ENCODE measurements at places on chromosomes 13 and 19. TPM values are rescaled to one million over a fixed set of nuclear protein-coding genes. Genes with fewer than 3 reads are reported as not detected.

DNA sequence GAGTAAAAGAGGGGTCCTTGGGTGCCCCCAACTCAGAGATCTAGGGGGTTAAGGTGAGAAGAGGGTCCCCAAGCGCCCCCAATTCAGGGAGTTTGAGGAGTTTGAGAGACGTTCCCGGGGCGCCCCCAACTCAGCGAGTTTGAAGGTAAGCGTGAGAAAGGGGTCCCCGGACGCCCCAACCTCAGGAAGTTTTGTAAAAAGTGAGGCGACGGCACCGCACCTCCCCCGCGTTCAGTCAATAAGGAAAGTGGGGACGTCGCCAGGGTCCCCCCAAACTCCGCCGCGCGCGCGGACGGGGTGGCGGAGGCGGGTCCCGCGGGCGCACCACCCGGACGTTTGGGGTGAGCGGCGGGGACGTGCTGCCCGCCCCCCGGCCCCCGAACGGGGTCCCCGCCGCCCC, 353 bp downstream of the RFX2 start:
- peaks cover 13% of the 10 kb centered on the region for H3K4me1 ChIP-seq
- no peak for DNase-seq
- H3K27me3 ChIP-seq = no peaks in the 10 kb centered on the region
- H3K4me3 ChIP-seq = peak overlapping the region; percentile 68
- no peak overlapping the region for H3K27ac ChIP-seq
- H3K36me3 ChIP-seq = no peaks in the 10 kb centered on the region

GRCh38 chr13:82654861-82655855, 1227.1 kb downstream of the SLITRK1 start:
- no peak for DNase-seq
- no peaks in the 10 kb centered on the region for H3K27me3 ChIP-seq
- H3K4me3 ChIP-seq = no peak overlapping the region
- H3K4me1 ChIP-seq = no peaks in the 10 kb centered on the region
- no peak overlapping the region for H3K27ac ChIP-seq
- H3K36me3 ChIP-seq = no peaks in the 10 kb centered on the region

Gene ZNF615
- 8.8 TPM for total RNA-seq

DNA sequence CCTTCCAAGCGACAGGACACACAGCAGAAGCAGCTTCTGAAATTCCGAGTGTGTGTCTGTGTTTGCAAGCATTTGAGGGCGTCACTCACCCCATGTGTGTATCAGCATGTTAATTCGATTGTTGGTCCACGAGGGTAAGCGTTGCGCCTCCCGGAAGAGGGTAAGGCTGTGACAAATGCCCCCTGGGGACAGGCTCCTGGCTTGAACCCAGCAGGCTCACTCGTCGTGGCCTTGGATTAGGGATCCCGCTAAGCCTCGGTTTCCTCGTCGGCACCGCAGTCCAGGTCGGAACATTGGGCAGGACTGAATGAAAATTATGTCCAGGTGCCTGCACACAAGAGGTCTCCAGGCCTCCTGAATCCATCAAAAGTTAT, 606 bp upstream of the STXBP2 start:
- no peaks in the 10 kb centered on the region for H3K36me3 ChIP-seq
- peak overlapping the region; percentile 53 for H3K4me3 ChIP-seq
- H3K27me3 ChIP-seq = no peaks in the 10 kb centered on the region
- H3K4me1 ChIP-seq = no peaks in the 10 kb centered on the region
- H3K27ac ChIP-seq = no peak overlapping the region

DNA sequence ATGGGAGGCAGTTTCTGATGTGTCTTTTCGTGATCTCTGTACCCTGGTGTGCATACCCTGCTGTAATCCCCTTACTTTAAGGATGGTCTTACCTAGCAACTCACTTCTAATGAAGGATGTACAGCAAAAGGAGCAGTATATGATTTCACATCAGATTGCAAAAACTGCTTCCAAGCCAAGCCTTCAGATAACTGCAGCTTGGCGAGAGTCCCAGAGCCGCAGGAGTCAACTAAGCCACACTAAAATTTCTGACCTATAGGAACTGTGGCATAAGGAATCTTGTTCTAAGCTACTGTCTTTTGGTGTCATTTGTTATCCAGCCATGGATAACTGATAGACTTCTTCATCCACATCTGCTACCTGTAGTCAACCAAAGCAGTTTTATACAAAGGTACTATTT, 496.7 kb downstream of the GPC6 start:
- no peak for DNase-seq
- no peaks in the 10 kb centered on the region for H3K27me3 ChIP-seq
- H3K27ac ChIP-seq = no peak overlapping the region
- H3K4me1 ChIP-seq = no peaks in the 10 kb centered on the region
- H3K36me3 ChIP-seq = no peaks in the 10 kb centered on the region
- H3K4me3 ChIP-seq = no peak overlapping the region

Gene TNFSF13B
- not detected for total RNA-seq

DNA sequence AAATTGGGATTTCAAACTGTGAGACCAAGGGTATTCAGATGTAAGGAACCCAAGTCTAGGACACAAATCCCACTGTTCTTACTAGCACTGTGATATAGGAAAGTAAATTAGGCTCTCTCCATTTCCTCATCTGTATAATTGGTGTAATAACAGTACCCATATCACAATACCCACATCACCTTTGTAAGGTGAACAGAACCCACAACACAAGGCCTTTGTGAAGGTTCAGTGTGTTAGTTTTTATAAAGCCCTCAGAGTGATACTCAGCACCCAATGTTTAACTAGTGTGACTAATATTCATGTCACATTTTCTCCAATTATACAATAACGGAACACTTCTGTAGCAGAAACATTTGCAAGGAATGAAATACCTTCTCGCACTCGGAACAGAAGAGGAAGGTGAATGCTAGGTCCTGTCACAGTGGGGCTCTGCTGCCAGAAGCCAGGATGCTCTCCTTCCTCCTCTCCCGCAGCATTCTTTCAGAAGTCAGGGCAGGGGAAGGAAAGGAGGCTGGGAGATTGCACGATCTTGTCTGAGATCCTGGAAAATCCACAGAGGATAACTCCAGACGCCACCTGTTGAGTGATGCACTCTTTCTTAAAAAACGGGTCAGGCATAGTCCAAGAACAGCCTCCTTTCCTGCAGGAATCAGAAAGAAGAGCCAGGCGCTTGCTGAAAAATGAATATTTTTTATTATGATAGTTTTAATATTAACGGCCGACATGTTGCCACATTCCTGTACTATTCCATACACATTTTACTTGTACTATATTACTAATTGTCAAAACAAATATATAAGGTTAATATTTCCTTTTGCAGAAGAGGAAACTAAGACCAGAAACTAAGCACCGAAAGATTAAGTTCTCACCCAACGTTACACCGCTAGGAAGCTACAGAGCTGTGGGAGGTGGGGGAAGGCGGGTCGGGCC, 762 bp downstream of the ZNF45 start:
- H3K4me3 ChIP-seq = peak overlapping the region; percentile 67
- H3K4me1 ChIP-seq = peaks cover 8% of the 10 kb centered on the region
- peak overlapping the region; percentile 48 for H3K27ac ChIP-seq
- no peaks in the 10 kb centered on the region for H3K27me3 ChIP-seq

DNA sequence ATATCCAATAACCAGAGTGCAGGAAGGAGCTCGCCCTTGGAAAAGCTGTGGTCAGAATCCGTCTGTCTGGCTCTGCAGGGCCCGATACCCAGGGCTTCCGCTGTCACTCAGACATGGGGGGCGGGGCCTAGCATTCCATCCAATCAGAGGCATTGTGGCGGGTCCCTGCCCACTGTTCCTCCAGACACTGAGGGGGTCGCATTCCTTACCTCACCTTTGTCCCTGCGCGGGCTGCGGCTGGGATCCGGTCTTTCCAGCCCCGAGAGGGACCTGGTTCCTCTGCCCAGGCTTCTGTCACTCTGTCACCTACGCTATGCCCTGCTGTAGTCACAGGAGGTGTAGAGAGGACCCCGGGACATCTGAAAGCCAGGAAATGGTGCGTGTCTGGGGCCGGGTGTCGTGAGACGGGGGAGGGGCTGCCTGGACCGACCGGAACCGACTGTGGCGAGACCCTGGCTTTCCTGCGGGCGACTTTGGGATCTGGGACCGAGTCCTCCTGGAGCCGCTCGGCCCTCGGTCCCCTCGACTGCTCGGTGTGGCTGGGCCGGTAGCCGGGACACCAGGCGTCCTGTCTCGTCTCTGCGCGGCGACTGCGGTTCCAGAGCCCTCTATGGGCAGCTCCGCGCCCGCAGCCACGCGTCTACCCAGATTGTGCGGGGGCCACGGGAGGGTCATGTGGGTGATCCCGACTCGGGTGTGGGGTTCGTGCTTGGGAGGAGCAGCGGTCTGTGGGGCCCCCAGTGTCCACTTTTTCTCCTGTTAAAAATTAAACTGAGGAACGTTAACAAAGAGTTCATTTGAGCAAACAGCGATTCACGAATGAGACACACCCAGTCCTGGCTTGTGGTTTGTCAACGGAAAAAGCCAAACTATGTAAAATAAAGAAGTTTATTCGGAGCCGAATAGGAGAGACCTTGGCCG, at the start of gene ZNF69:
Gene ZNF69, plus strand, starts transcription at position 172 of the 921 bp plus-strand sequence. Its CDS starts 142 bp downstream, at position 314.
- H3K27ac ChIP-seq = peak within 1 kb of the TSS; percentile 44
- peak; percentile 97 for DNase-seq
- H3K4me3 ChIP-seq = peak within 1 kb of the TSS; percentile 82

- H3K27me3 ChIP-seq = no peaks in the 10 kb centered on the region
- DNase-seq = no peak
- H3K4me3 ChIP-seq = peak overlapping the region; percentile 49
- H3K27ac ChIP-seq = no peak overlapping the region
- H3K4me1 ChIP-seq = peaks cover 8% of the 10 kb centered on the region
These were observed 2.4 kb downstream of the CCDC194 start for GRCh38 chr19:17391371-17392151.

DNA sequence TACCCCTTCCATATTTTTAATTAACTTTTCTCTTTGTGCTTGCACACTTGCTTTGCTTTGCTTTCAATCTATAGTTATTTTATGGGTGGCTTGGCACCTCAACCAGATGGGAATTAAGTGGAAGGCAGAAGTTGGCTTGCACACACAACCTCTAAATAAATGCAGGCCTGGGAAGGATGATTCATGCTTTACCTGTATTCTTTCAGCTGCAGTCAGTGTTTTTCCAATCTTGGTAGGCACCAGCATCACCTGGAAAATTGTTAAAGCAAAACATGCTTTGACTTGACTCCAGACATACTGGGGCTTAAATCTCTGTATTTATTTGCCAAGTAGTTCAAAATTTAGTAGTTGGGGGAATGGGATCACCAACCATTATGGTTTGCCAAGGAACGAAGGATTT, 543.0 kb downstream of the GPC6 start:
- H3K4me1 ChIP-seq = peaks cover 4% of the 10 kb centered on the region
- no peak overlapping the region for H3K27ac ChIP-seq
- no peak for DNase-seq

Gene ZNF556
- total RNA-seq = 2.3 TPM

Measured in testis (tissue), 5 donors.